ENCODE measurements at places on chromosomes 16 and 17. TPM values are rescaled to one million over a fixed set of nuclear protein-coding genes. Genes with fewer than 3 reads are reported as not detected.

GRCh38 chr16:61105544-61105943 is 930.7 kb downstream of the CDH8 start:
- H3K4me3 ChIP-seq, result no peak overlapping the region
- no peak for DNase-seq
- H3K4me1 ChIP-seq, result no peaks in the 10 kb centered on the region
- no peaks in the 10 kb centered on the region for H3K27me3 ChIP-seq
- no peaks in the 10 kb centered on the region for H3K36me3 ChIP-seq
- H3K27ac ChIP-seq, result no peak overlapping the region

DNA sequence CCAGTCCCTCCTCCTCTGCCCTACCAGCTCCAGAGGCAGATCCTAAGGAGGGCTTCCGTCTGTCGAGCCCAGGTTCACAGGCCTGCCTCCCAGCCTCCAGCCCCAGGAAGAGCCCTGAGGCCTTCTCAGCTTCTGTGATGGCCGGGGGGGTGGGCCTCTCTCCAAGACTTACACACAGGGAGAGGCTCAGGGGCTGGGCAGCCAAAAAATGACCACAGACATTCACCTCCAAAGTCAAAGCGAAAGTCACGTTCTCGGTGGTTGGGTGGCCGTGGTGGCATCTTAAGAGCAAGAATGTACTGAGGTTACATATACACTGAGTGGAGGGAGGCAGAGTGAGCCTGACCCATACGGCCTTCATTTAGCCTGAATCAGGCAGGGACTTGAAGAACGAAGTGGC is 119.1 kb downstream of the CCDC182 start:
- H3K4me3 ChIP-seq, result no peak overlapping the region
- H3K27ac ChIP-seq, result no peak overlapping the region
- no peaks in the 10 kb centered on the region for H3K27me3 ChIP-seq

DNA sequence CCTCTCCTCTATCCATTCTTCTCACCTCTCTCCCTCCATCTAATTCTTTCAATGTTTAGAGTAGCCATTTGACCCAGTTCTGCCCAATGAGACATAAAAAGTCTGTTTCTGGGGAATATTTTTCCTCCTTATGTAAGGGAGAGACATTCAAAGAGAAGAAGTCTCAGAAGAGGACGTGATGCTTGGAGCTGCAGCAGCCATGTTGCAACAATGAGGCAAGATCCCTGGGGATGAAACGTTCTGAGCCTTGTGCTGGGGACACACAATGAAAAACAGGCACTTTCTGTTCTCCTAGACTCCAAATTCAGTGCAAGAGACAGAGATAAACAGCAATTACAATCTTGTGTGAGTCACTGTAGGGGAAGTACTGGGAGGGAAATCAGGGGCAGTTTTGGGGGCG is 130.8 kb downstream of the FOXL1 start:
- no peaks in the 10 kb centered on the region for H3K4me1 ChIP-seq
- no peaks in the 10 kb centered on the region for H3K36me3 ChIP-seq
- no peak overlapping the region for H3K27ac ChIP-seq
- no peak for DNase-seq
- no peak overlapping the region for H3K4me3 ChIP-seq
- H3K27me3 ChIP-seq, result peaks cover 5% of the 10 kb centered on the region

- no peaks in the 10 kb centered on the region for H3K27me3 ChIP-seq
- H3K27ac ChIP-seq, result no peak overlapping the region
- DNase-seq, result no peak
- H3K4me3 ChIP-seq, result no peak overlapping the region
- no peaks in the 10 kb centered on the region for H3K36me3 ChIP-seq
These were observed 295.8 kb downstream of the FOXL1 start for GRCh38 chr16:86874141-86874540.

Gene CES5A
- total RNA-seq, result not detected

Gene B3GNT9
- total RNA-seq, result 2.4 TPM

DNA sequence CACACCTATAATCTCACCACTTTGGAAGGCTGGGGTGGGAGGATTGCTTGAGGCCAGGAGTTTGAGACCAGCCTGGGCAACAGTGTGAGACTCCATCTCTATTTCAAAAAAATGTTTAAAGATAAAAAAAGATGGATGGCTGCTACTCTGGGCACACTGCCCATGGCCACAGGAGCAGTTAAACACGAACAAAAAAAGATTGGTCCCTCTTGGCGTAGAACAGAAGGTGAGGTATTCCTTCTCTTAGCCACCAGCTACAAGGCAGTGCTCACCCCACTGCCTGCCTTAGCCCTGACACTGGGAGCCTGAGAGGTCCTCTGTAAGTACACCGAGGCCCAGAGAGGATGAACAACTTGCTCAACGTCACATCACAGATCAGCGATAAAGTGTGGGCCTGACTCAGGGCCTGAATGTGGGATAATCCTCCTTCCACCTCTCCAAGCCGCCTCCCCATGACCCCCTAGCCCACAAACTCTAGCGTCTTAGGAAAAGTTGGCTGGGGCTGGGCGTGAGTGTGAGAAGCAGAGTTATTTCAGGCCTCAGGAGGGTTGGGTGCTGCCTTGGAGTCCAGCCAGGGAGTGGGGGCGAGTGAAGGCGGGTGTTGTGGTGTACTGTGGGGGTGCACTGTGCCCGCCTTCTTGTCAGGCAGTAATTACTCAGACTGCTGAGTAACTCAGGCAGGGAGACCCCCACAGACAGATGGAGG is 2.3 kb upstream of the DPH1 start:
- no peaks in the 10 kb centered on the region for H3K27me3 ChIP-seq
- no peak for DNase-seq
- no peaks in the 10 kb centered on the region for H3K36me3 ChIP-seq

Gene DNAAF1
- 1.0 TPM for total RNA-seq

Measured in uterus (tissue), 4 donors.